Thyroid gland (tissue), 4 donors: ENCODE measurements at places on chromosomes 16 and 17. TPM values are rescaled to one million over a fixed set of nuclear protein-coding genes. Genes with fewer than 3 reads are reported as not detected.

CYB5D1 gene
- total RNA-seq, result 24.6 TPM

NPW gene
- not detected for total RNA-seq

FA2H gene
- total RNA-seq, result 4.2 TPM

SDR42E1 gene
- 7.7 TPM for total RNA-seq

MPV17L gene
- total RNA-seq, result 14.9 TPM

TNFRSF13B gene
- total RNA-seq, result not detected

HSPB9 gene
- total RNA-seq, result not detected

CLEC19A gene
- total RNA-seq, result not detected

RHBDL1 gene
- 0.63 TPM for total RNA-seq

CEP295NL gene
- 1.6 TPM for total RNA-seq

FZD2 gene
- total RNA-seq, result 5.9 TPM

SERPINF2 gene
- total RNA-seq, result 4.6 TPM

CIBAR2 gene
- not detected for total RNA-seq

TP53TG3C gene
- not detected for total RNA-seq

RUNDC3A gene
- total RNA-seq, result 2.7 TPM

NPIPA2 gene
- 1.2 TPM for total RNA-seq

SLC16A5 gene
- 40.3 TPM for total RNA-seq

NUPR1 gene
- total RNA-seq, result 149 TPM

C16orf74 gene
- 5.1 TPM for total RNA-seq

TEX19 gene
- total RNA-seq, result not detected

ZNF469 gene
- total RNA-seq, result 0.96 TPM

DLX4 gene
- 1.2 TPM for total RNA-seq

ST6GALNAC1 gene
- total RNA-seq, result 0.56 TPM

SLFN14 gene
- total RNA-seq, result not detected

RPTOR gene
- 24.2 TPM for total RNA-seq

USP43 gene
- total RNA-seq, result 5.1 TPM

STX1B gene
- total RNA-seq, result not detected

RNF213 gene
- total RNA-seq, result 245 TPM

CDT1 gene
- 1.8 TPM for total RNA-seq

ADAM11 gene
- 0.29 TPM for total RNA-seq

EPOP gene
- 0.56 TPM for total RNA-seq

TPSB2 gene
- 11.9 TPM for total RNA-seq

CD7 gene
- 2.5 TPM for total RNA-seq

SEPTIN12 gene
- not detected for total RNA-seq

CD300E gene
- total RNA-seq, result not detected

TAT gene
- total RNA-seq, result not detected

TSPOAP1 gene
- 24.1 TPM for total RNA-seq

C1QTNF8 gene
- not detected for total RNA-seq

RND2 gene
- total RNA-seq, result 14.8 TPM

KRT25 gene
- not detected for total RNA-seq

TMEM11 gene
- 25.6 TPM for total RNA-seq

SLC5A10 gene
- total RNA-seq, result not detected

SHBG gene
- total RNA-seq, result not detected

MLLT6 gene
- 111 TPM for total RNA-seq

SBK1 gene
- 2.8 TPM for total RNA-seq

ADAP2 gene
- 14.9 TPM for total RNA-seq

TP53TG3F gene
- total RNA-seq, result not detected

CES5A gene
- not detected for total RNA-seq

GH1 gene
- not detected for total RNA-seq

HOXB6 gene
- total RNA-seq, result 0.54 TPM

CTRB2 gene
- not detected for total RNA-seq

SMPD3 gene
- total RNA-seq, result 1.3 TPM

TP53TG3B gene
- not detected for total RNA-seq

RNF43 gene
- 5.2 TPM for total RNA-seq
